ENCODE measurements at places on chromosomes 13 and 19. TPM values are rescaled to one million over a fixed set of nuclear protein-coding genes. Genes with fewer than 3 reads are reported as not detected.

Gene PPP1R12C
- total RNA-seq = 152 TPM

Gene CDK8
- total RNA-seq = 15.5 TPM

GRCh38 chr13:27461940-27462584, 11.7 kb upstream of the MTIF3 start:
- DNase-seq = no peak
- peaks cover 6% of the 10 kb centered on the region for H3K4me1 ChIP-seq
- H3K36me3 ChIP-seq = no peaks in the 10 kb centered on the region
- no peak overlapping the region for H3K4me3 ChIP-seq
- H3K27me3 ChIP-seq = no peaks in the 10 kb centered on the region

DNA sequence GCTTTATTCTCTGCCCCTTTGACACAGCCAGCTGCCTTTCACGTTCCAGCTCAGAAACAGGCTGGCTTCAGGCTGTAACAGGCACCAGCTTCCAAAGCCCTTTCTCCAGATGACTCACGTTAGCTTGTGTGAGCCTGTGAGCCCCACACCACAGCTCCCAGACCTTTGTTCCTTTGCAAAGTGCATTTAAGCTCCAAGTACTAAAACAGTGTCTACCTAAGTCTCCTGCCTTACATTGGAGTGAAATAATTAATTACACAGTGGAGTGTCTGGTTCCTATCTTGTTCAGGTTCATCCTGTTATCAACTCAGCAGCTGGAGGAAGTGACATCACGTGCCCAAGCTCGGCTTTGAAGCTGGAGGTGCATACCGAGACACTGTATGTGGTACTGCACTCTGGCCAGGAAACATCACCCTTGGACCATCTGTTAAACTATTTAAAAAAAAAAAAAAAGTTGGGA, 475.8 kb downstream of the FOXO1 start:
- H3K4me1 ChIP-seq = peaks cover 70% of the 10 kb centered on the region
- peak overlapping the region; percentile 95 for H3K27ac ChIP-seq
- H3K4me3 ChIP-seq = peak overlapping the region; percentile 25
- H3K27me3 ChIP-seq = no peaks in the 10 kb centered on the region
- H3K36me3 ChIP-seq = peaks cover 4% of the 10 kb centered on the region
- peak; percentile 86 for DNase-seq

DNA sequence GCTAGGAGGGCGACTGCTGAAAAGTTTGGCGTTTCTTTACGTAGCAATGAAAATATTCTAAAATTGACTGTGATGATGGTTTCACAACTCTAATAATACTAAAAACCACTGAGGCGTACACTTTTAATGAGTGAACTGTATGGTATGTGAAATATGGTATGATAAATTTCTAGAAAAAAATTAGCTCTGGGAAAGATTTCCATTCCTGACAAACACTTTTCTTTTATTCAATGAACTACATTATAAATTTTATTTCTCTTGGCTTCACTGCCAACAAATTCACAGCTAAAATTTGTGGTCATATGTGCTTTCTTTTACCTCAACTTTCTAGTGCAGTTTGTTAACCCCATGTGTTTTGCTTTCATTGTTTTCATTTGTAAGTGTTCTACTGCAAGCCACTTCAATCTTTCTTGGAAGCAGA, 11.1 kb downstream of the ZC3H13 start:
- H3K27me3 ChIP-seq = no peaks in the 10 kb centered on the region
- H3K27ac ChIP-seq = no peak overlapping the region
- H3K4me1 ChIP-seq = peaks cover 7% of the 10 kb centered on the region

GRCh38 chr19:28878862-28879566, 333.9 kb downstream of the UQCRFS1 start:
- H3K4me3 ChIP-seq = no peak overlapping the region
- H3K4me1 ChIP-seq = no peaks in the 10 kb centered on the region
- H3K27ac ChIP-seq = no peak overlapping the region
- peak; percentile 71 for DNase-seq

DNA sequence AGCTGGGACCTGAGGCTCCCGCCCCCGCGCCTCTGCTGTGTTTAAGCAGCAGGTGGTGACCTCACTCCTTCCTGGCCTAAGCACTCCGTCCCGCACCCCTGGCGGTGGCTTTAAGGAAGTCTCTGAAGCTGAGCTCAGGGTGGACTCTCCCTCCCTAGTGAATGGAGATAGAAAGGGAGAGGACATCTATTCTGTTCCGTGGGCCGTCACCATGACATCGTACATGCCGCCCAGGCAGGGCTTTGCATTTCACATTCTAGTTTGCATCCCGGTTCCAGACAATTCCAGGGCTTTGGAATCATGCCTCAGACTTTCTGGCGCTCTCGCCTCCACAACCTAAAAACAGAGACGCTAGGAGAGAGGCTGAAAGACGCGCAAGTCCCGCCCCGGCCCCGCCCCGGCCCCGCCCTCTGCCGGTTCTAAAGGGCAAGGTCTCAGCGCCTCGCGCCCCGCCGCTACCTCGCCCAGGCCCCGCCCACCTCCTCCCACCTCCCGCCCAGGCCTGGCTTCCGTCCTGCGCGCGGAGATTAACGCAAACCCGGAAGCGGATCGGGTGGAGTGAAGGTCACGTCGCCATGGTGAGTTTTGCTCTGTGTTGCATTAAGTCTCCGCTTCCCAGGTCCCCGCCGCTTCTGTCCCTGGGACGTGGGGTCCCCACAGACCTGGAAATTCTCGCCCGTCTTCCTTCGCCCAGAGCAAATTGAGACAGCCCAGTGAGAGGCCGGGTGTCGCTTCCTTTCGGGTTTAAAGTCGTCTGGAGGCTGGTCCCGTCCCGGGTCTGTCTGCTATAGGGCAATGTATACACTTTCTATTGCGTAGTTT, at the start of gene ZNF808:
ZNF808 (plus strand) TSS at position 535 of the 822 bp plus-strand sequence. CDS start 15,617 bp downstream, outside the sequence.
- peak within 1 kb of the TSS; percentile 99 for H3K4me3 ChIP-seq
- peaks cover 25% of the 10 kb centered on the region for H3K4me1 ChIP-seq
- peak within 1 kb of the TSS; percentile 96 for H3K27ac ChIP-seq
- H3K27me3 ChIP-seq = no peaks in the 10 kb centered on the region
- DNase-seq = peak; percentile 97

DNA sequence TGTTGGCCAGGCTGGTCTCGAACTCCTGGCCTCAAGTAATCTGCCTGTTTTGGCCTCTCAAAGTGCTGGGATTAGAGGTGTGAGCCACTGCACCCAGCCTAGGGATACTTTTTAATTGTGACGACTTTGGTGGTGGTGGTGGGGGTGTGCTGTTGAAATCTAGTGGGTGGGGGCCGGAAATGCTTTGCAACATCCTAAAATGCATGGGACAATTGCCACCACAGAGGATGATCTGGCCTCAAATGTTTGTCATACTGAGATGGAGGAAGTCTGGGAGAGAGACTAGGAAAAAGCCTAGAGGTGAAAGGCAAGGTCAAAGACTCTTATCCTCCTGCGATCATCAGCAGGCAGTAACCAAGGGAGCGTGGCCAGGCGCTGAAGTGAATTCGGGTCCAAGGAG, 1.4 kb downstream of the NWD1 start:
- no peaks in the 10 kb centered on the region for H3K27me3 ChIP-seq
- no peak overlapping the region for H3K27ac ChIP-seq
- no peaks in the 10 kb centered on the region for H3K36me3 ChIP-seq
- no peaks in the 10 kb centered on the region for H3K4me1 ChIP-seq
- no peak for DNase-seq

DNA sequence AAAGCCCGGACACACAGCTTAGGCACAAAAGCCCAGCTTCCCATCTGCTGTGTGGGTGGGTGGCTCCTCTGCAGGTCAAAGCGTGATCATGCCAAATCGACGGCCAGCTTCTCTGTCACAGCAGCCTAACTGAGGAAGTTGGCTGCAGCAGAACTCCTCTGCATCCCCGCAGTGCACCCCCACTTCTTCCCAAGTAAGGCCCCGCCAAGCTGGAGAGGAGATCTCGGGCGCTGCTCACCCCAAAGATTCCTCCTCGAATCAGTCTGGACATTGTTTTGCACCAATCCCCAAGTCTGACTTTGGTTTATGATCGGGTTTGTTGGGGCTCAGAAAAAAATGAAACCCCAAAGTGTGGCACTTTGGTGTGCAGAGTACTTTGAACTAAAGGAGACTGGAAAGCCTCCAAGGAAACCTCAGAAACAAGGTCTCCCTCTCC, 19.7 kb upstream of the CPB2 start:
- peaks cover 31% of the 10 kb centered on the region for H3K36me3 ChIP-seq
- no peak overlapping the region for H3K4me3 ChIP-seq
- H3K27me3 ChIP-seq = peaks cover 2% of the 10 kb centered on the region
- H3K27ac ChIP-seq = peak overlapping the region; percentile 38

GRCh38 chr13:21541980-21542379, 62.0 kb downstream of the MICU2 start:
- H3K4me1 ChIP-seq = peaks cover 7% of the 10 kb centered on the region
- H3K27me3 ChIP-seq = no peaks in the 10 kb centered on the region
- H3K27ac ChIP-seq = no peak overlapping the region

DNA sequence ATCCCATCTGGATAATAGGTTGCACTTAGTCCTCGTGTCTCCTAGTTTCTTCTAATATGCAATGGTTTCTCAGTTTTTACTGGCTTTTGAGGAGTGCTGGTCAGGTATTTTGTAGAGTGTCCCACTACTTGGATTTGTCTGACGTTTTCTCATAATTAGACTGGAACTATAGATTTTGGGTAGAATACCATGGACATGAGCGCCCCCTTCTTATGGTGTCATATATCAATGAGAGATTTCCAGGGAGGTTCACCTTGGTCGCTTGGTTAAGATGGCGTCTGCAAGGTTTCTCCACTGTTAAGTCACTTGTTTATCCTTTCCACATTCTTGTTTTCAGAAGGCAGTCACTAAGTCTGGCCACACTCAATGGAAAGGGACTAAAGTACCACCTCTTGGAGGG, 6.7 kb downstream of the SOHLH2 start:
- no peaks in the 10 kb centered on the region for H3K27me3 ChIP-seq
- DNase-seq = no peak
- no peak overlapping the region for H3K27ac ChIP-seq

GRCh38 chr19:460877-461720, at the start of gene SHC2:
Gene SHC2, minus strand, starts transcription at chr19:461033. Its CDS starts 37 bp downstream, at chr19:460996.
- no peak within 1 kb of the TSS for H3K27ac ChIP-seq
- H3K4me1 ChIP-seq = peaks cover 6% of the 10 kb centered on the region
- DNase-seq = no peak
- peak within 1 kb of the TSS; percentile 27 for H3K4me3 ChIP-seq

GRCh38 chr19:33320636-33321035, 18.3 kb upstream of the CEBPA start:
- peaks cover 11% of the 10 kb centered on the region for H3K27me3 ChIP-seq
- no peak overlapping the region for H3K4me3 ChIP-seq
- no peaks in the 10 kb centered on the region for H3K4me1 ChIP-seq
- H3K27ac ChIP-seq = no peak overlapping the region
- no peak for DNase-seq
- H3K36me3 ChIP-seq = no peaks in the 10 kb centered on the region

DNA sequence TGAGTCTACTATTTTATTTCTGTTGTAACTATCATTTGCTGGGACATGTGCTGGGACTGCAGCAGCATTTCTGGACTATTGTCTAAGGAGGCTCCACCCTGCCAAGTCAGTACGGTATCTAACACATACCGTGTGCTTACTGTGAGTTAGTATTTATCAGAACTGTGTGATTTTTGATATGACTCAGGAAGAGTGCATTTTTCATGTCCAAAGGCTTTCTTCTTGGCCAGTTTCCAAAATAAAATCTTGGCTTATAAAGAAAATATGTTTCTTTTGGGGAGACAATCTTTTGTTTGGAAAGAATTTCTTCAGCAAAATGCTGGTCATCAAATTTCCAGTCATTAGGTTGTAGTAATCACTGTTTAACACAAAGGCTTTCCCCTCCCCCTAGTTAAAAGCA, 11.6 kb downstream of the PARP4 start:
- H3K4me3 ChIP-seq = no peak overlapping the region
- no peak overlapping the region for H3K27ac ChIP-seq
- no peak for DNase-seq
- H3K36me3 ChIP-seq = peaks cover 38% of the 10 kb centered on the region
- H3K27me3 ChIP-seq = no peaks in the 10 kb centered on the region
